ENCODE measurements at places on chromosomes 12 and 14.

- no peak for DNase-seq
Observed at GRCh38 chr12:24404086-24404815, 454.8 kb upstream of the SOX5 start.

GRCh38 chr12:118206107-118206412 is 70.1 kb downstream of the PEBP1 start:
- no peak for DNase-seq

- DNase-seq = no peak
Observed at GRCh38 chr14:32192712-32193373, 9.0 kb upstream of the RNU6-7 start.

DNA sequence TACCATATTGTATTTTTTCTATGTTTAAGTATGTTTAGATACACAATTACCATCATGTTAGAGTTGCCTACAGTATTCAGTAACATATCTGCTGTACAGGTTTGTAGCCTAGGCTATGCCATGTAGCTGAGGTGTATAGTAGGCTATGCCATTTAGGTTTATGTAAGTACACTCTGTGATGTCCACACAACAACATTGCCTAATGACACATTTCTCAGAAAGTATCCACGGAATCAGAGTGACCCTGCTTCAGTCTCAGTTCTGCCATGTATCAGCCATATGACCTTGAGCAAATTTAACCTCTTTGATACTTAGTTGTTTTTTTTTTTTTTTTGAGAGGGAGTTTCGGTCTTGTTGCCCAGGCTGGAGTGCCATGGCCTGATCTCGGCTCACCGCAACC is 12.7 kb downstream of the SUSD6 start:
- DNase-seq = no peak

GRCh38 chr12:71756054-71756690 is 1.5 kb downstream of the RAB21 start:
- no peak for DNase-seq

GRCh38 chr14:73153272-73153671 is 17.0 kb downstream of the PSEN1 start:
- peak; percentile 69 for DNase-seq

DNA sequence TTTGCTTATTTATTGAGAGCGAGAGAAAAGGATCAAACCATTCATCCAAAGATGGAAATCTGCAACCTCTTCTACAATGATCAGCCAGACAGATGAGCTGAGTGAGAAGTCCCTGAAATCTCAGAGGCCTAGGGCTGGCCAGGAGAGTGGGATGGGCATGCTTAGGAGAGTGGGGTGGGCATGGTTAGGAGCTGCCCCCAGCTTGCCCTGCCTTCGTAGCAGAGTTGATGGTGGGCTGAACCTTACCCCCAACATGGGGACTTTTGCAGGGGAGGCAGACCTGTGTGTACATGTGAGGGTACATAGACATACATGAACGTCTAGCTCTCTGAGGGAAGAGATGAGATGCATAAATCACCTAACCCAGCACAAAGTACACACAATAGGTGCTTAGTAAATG is 95.7 kb upstream of the ESRRB start:
- no peak for DNase-seq
